Heart left ventricle (tissue), 16 donors: ENCODE measurements at places on chromosomes 6 and 20.
A peak's percentile ranks its signal among the peaks of the same experiment; 100 is the strongest.

- H3K4me3 ChIP-seq = no peak overlapping the region
- no peak for DNase-seq
- no peaks in the 10 kb centered on the region for H3K36me3 ChIP-seq
- H3K27ac ChIP-seq = no peak overlapping the region
- no peaks in the 10 kb centered on the region for H3K4me1 ChIP-seq
Measured at GRCh38 chr6:14417377-14417776, 299.8 kb downstream of the CD83 start.

- no peak for DNase-seq
- no peak overlapping the region for H3K4me3 ChIP-seq
- no peak overlapping the region for H3K27ac ChIP-seq
- H3K4me1 ChIP-seq = no peaks in the 10 kb centered on the region
Measured at GRCh38 chr6:102229271-102229670, 835.8 kb downstream of the GRIK2 start.

DNA sequence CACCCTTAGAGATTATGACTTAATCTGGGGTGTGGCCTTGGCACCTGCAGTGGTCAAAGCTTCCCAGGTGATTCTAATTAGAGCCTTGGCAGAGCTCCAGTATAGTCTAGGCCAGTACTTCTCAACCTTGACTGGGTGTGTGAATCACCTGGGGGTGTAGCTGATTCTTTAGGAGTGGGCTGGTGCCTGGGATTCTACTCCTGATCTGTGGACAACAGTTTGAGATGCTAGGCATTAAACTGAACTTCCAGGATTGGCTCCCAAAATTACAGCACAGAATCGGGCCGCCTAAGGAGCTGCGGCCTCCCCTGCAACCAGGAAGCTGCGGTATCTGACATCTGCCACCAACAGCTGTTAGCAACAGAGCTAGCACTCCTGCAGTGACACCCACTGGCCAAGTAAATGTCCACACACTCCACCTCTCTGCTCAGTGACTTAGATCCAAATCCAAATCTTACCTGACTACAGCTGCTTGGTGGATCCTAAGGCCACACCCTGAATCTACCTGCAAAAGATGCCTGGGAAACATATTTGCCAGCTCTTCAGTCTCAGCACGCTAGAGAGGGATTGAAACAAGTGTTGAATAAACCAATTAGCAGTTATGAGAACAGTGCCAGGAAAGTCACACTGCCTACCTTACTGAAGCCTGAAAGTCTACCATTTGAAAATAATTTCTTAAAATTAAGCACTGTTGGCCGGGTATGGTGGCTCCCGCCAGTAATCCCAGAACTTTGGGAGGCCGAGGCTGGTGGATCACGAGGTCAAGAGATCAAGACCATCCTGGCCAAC lies 126.7 kb downstream of the UNC5CL start:
- peak; percentile 61 for DNase-seq
- H3K4me1 ChIP-seq = peaks cover 10% of the 10 kb centered on the region
- no peak overlapping the region for H3K4me3 ChIP-seq

DNA sequence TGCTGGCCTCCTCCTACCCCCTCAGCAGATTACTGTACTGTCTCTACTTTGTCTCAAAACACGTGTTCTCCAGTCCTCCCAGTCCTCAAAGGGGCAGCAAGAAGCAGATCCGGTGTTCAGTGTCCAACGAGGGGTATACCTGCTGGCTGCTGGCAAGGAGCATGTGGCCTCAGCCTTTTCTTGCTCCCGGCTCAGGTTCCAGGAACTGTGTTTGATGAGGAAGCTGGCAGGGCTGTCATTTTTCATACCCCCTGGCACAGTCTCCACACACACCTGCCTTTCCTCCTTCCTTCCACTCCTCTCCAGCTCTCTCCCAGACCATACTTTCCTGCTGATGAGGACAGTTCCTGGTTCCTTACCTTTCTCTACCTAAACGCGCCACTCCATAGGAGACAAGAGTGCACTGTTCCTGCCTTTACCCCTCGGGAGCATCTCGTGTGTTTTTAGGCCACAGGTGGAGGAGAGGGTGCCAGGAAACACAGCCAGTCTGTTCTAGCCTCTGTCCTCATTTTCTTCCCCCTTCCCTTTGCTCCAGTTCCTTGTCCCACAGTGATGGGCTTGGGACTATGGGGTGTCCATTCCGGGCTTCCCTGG lies 77.2 kb downstream of the SSR1 start:
- no peaks in the 10 kb centered on the region for H3K27me3 ChIP-seq
- peaks cover 18% of the 10 kb centered on the region for H3K4me1 ChIP-seq

DNA sequence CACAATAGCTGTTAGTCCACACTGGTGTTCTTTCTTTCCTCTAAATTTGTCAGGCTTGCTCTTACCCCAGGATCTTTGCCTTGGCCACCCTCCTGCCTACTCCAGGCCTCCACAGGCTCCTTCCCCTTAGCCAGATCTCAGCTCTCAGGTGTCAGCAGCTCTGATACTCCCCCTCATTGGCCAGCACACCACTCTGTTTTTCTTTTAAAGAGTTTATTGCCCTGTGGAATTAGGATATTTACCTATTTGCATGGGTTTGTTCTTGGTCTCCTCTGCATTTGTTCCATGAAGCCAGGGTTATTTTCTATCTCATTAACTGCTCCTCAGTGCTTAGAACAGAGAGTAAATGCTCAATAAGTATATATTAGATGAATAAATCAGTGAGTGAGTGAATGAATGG lies 36.8 kb downstream of the GCNT2 start:
- no peaks in the 10 kb centered on the region for H3K4me1 ChIP-seq
- H3K4me3 ChIP-seq = no peak overlapping the region
- H3K36me3 ChIP-seq = no peaks in the 10 kb centered on the region
- DNase-seq = no peak
- no peaks in the 10 kb centered on the region for H3K27me3 ChIP-seq
- peak overlapping the region; percentile 59 for H3K27ac ChIP-seq

- H3K4me1 ChIP-seq = no peaks in the 10 kb centered on the region
- no peak for DNase-seq
- no peak overlapping the region for H3K27ac ChIP-seq
- no peak overlapping the region for H3K4me3 ChIP-seq
Measured at GRCh38 chr6:163866192-163866591, 451.7 kb downstream of the QKI start.

GRCh38 chr6:43793875-43794242 lies 23.8 kb downstream of the VEGFA start:
- H3K27me3 ChIP-seq = no peaks in the 10 kb centered on the region
- H3K4me1 ChIP-seq = peaks cover 53% of the 10 kb centered on the region
- no peak for DNase-seq
- no peaks in the 10 kb centered on the region for H3K36me3 ChIP-seq
- no peak overlapping the region for H3K4me3 ChIP-seq

GRCh38 chr6:34247481-34248197 lies 1.2 kb downstream of the SMIM29 start:
- H3K27ac ChIP-seq = peak overlapping the region; percentile 94
- no peaks in the 10 kb centered on the region for H3K27me3 ChIP-seq
- no peak for DNase-seq
- H3K4me3 ChIP-seq = no peak overlapping the region
- H3K36me3 ChIP-seq = no peaks in the 10 kb centered on the region

DNA sequence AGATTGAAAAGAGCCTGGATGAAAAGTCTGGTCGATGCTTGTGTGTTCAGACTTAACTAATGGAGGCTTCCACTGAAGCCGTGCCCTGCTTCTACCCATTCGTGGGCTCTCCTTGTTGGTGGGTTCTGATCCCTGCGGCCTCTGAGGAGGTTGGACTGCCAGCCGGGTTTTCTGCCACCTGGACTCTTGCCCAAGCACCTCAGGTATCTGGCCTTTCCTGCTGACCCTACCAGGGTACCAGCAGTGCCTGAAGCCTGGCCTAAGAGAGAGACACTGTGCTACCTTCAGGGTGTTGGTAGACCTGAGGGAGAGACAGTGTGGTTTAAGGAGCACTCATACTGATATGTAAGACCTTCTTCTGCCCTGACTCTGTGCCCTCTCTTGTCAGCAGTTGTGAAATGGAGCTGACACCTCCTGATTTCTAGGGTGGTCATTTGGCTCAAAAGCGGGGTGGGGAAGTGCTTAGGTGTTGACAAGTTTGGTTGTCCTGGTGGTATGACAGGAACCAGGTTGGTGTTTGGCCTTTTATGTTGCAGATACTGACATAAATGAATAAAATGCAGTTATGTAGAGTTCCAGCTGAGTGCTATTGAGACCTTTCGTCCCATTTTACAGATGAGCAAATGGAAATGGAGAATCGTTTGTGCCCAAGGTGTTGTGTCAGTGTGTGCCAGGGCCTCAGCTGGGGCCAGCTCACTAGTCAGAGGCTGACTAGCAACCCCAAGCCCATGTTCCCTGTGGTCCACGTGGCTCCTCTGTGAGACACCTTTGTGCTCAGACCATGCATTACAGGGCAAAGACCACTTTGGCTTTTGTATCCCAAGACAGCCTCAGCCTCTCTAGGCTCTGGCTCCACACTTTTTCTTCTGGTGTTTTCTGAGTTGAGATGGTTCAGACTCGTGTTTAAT lies 3.1 kb downstream of the PLCG1 start:
- peaks cover 5% of the 10 kb centered on the region for H3K36me3 ChIP-seq
- DNase-seq = no peak
- H3K27me3 ChIP-seq = no peaks in the 10 kb centered on the region
- no peak overlapping the region for H3K4me3 ChIP-seq
- H3K27ac ChIP-seq = peak overlapping the region; percentile 100

GRCh38 chr6:41872147-41872546 lies 23.0 kb downstream of the USP49 start:
- H3K27me3 ChIP-seq = no peaks in the 10 kb centered on the region
- no peaks in the 10 kb centered on the region for H3K4me1 ChIP-seq
- no peak for DNase-seq
- no peak overlapping the region for H3K4me3 ChIP-seq

- H3K36me3 ChIP-seq = no peaks in the 10 kb centered on the region
- no peaks in the 10 kb centered on the region for H3K27me3 ChIP-seq
- no peak for DNase-seq
- no peak overlapping the region for H3K27ac ChIP-seq
- peaks cover 4% of the 10 kb centered on the region for H3K4me1 ChIP-seq
Measured at GRCh38 chr6:73798592-73798991, 102.6 kb downstream of the CD109 start.

GRCh38 chr6:105250533-105250932 lies 70.7 kb upstream of the POPDC3 start:
- H3K36me3 ChIP-seq = no peaks in the 10 kb centered on the region
- no peaks in the 10 kb centered on the region for H3K4me1 ChIP-seq
- no peak overlapping the region for H3K27ac ChIP-seq
- no peak overlapping the region for H3K4me3 ChIP-seq

DNA sequence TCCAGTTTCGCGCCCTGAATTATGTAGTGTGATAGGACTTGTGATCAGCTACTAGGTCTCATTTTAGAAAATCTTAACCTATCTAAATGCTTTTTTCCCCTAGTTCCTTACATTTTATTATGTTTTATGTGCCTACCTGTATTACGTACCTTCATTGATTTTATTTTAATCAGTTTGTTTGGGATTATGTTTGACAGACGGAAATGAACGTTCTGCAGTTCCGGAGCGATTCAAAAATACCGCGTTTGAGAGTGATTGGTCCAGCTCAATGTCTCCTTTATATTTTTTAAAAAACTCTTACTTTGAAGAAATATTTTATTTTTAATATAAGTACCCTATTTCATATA lies 114.3 kb upstream of the BTN3A2 start:
- peak overlapping the region; percentile 62 for H3K4me3 ChIP-seq
- DNase-seq = no peak
- H3K27ac ChIP-seq = no peak overlapping the region
- H3K27me3 ChIP-seq = peaks cover 16% of the 10 kb centered on the region
- H3K4me1 ChIP-seq = no peaks in the 10 kb centered on the region

- H3K27me3 ChIP-seq = no peaks in the 10 kb centered on the region
- no peaks in the 10 kb centered on the region for H3K36me3 ChIP-seq
- no peak overlapping the region for H3K27ac ChIP-seq
- no peak for DNase-seq
Measured at GRCh38 chr6:55447891-55448290, 120.6 kb downstream of the GFRAL start.

DNA sequence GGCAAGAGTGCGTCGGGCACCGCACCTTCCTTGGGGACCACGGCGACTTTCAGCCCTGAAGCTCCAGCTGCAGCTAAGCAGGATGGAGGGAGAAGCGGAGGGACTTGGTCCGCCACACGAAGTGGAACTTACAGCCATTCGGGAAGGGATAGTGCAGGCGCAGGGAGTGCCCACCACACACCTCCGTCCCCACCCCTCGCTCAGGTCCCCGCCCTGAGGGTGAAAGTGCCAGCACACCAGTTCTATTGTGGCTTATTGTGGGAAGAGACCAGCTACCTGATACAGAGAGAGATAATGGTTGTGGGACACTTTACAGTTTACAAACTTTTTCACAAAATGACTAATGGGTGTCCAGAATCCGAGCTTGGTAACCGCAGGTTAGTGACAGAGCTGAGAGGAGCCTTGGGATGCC lies 76.1 kb downstream of the IRF4 start:
- H3K4me1 ChIP-seq = no peaks in the 10 kb centered on the region
- no peak for DNase-seq
- no peak overlapping the region for H3K27ac ChIP-seq
- H3K4me3 ChIP-seq = no peak overlapping the region
- H3K27me3 ChIP-seq = peaks cover 6% of the 10 kb centered on the region
- H3K36me3 ChIP-seq = no peaks in the 10 kb centered on the region

- H3K27me3 ChIP-seq = no peaks in the 10 kb centered on the region
- H3K4me1 ChIP-seq = no peaks in the 10 kb centered on the region
- H3K4me3 ChIP-seq = no peak overlapping the region
- DNase-seq = no peak
- no peak overlapping the region for H3K27ac ChIP-seq
Measured at GRCh38 chr20:3973705-3974104, 41.7 kb downstream of the RNF24 start.

DNA sequence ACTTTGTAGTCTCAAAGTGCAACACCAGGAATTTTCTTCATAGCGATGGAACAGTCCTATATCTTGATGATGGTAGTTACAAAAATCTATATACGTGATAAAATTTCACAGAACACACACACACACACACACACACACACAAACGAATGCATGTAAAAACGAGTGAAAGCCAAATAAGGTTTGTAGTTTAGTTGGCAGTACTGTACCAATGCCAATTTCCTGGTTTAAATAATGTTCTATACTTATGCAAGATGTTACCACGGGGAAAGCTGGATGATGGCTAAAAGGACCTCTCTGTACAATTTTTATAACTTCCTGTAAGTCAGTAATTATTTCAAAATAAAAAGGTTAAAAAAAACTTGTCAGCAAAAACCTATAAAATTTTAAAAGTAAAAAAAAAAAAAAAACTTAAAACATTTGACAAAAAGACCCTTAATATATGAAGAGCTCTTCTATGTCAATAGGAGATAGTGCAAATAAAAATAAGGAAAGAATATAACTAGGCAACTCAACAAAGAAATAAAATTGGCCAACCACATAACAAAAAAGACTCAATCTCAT lies 37.6 kb downstream of the PDSS2 start:
- no peaks in the 10 kb centered on the region for H3K27me3 ChIP-seq
- peaks cover 7% of the 10 kb centered on the region for H3K4me1 ChIP-seq
- H3K27ac ChIP-seq = no peak overlapping the region
- H3K36me3 ChIP-seq = no peaks in the 10 kb centered on the region
- no peak overlapping the region for H3K4me3 ChIP-seq
- no peak for DNase-seq
